Activated T-cell treated with anti-CD3 and anti-CD28 coated beads for 24 hours (primary cell): ENCODE measurements at places on chromosomes 5 and 9.

- no peak for DNase-seq
These were observed 803.8 kb upstream of the ZNF608 start for GRCh38 chr5:125550274-125550673.

DNA sequence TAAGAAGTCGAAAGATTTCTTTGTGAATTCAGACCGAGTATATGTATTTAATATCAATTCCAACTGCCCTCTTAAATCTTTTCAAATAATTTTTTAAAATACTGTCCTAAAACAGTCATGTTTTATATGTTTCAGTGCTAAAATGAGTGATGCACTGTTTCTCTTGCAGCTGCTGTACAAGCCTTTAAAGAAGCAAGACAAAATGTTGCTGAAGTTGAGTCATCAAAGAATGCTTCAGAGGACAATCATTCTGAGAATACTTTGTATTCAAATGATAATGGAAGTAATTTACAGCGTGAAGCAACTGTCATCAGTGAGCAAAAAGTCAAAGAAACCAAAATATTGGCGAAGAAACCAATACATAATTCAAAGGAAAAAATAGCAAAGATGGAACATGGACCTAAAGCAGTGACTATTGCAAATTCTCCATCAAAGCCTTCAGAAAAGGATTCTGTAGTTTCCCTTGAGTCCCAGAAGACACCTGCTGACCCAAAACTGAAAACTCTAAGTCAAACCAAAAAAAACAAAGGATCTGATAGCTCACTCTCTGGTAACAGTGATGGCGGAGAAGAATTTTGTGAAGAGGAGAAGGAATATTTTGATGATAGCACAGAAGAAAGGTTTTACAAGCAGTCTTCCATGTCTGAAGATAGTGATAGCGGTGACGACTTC, 58.0 kb downstream of the LOX start:
- DNase-seq = no peak

DNA sequence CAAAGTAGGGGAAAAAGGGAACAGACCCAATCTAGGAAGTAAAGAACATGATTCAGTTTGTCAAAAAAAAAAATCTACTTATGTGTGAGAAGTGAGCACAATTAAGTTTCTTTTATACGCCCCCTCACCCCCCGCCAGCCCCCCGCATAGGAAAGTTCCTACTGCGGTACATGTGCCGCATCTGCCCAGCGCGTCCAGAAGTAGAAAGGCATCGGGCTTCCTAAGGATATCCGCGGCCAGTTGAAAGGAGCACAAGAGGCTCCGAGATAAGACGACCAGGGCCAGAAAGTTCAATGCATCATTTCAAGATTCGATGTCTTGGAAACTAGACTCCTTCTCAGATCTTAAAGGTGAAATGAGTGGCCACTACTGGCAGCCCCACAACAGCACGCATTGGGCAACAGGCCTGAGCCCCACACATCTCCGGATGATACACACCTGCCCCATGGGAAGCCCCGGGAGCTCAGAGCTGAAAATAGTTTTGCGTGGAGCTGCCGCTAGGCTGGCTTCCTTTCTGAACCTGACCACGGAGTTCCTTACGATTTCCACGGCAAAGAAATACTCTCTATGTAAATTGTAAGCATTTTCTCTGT, 203.9 kb downstream of the RAB3C start:
- no peak for DNase-seq

GRCh38 chr5:95087816-95088317, 197.0 kb downstream of the MCTP1 start:
- no peak for DNase-seq

- DNase-seq = no peak
These were observed 27.4 kb downstream of the OXCT1 start for GRCh38 chr5:41842777-41843176.

- no peak for DNase-seq
These were observed 48.2 kb upstream of the ANGPTL2 start for GRCh38 chr9:127170652-127171051.

- no peak for DNase-seq
These were observed 8.9 kb downstream of the NR2F1-AS1 start for GRCh38 chr5:93572101-93572607.

GRCh38 chr5:173397516-173397915, 69.3 kb upstream of the STC2 start:
- no peak for DNase-seq

DNA sequence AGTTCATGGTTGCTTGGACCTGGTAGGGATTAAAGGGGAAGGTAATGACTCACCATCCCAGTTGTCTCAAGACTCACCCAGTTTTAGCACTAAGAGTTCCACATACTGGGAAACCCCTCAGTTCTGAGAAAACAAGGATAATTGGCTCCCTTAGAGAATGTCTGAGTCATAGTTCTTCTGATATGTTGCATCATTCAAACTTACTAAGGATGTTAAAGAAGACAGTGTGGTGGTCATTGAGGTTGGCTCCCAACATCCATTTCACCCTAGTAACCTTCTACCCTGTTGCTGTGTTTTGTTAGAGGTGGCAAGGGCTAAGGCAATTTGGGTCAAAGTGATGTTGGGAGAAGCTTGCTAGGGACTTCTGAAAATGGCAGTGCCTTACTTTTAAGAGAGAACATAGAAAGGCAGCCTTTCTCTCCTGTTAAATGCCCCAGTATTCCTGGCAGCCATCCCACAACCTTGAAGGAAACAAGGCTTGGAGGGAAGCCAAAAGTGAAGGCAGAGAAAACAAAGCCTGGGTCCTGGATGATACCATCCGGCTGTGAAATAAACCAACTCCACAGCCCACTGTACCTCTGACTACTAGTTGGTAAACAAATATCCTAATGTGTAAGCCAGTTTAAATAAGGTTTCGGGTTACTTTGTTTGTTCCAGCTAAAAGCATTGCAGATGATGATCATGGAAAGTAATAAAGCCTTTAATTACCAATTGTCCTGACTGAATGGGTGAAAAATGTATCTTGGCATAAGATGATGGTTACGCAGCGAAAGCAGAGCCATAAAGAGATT, 80.4 kb upstream of the ADAMTSL1 start:
- no peak for DNase-seq

GRCh38 chr9:77648234-77649108, at the start of gene GNA14:
Gene GNA14 (minus strand): TSS chr9:77648322. CDS start chr9:77647793, 529 bp downstream.
- DNase-seq = no peak
